Activated T-cell treated with anti-CD3 and anti-CD28 coated beads for 1 hour (primary cell): ENCODE measurements at places on chromosomes 5 and 9.

GRCh38 chr5:142952229-142952628, 182.1 kb downstream of the ARHGAP26 start:
- no peak for DNase-seq

DNA sequence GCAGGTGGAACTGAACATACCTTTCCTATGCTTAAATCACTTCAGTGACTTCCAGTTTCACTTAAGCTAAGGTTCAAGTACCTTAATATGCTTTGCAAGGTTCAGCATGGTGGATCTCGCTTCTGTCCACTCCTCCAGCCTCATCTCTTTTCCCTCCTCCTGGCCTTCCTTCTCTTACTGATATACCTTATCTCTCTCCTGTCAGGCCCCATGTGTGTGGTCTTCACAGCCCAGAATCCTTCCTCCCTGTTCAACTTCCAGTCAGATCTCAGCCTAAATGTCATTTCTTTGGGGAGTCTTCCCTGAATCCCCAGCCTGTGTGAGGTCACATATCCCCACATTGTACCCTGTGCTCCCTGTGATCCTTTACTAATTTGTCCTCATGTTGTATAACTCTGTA, 87.7 kb downstream of the ANGPTL2 start:
- no peak for DNase-seq

- no peak for DNase-seq
Measured at GRCh38 chr5:35239476-35239875, 9.2 kb upstream of the PRLR start.

DNA sequence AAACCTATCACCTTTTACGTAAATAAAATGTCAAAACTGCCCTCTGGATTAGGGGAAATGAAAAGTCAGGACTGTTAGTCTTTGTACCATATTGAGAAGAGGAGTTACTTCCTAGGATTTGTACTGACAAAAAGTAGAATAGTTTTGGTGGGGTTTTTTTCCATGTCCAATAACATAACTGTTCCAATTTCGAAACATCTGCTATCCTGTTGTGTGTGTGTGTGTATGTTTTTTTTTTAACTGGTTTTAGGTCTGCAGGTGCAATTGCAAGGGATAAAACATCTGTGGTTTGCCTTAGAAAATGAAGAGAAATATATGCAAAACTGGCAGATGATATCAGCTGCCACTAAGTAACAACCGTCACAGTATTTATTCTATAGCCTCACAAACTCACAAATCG, 506.8 kb downstream of the NFIB start:
- DNase-seq = no peak

GRCh38 chr5:180350711-180351465, 2.2 kb downstream of the GFPT2 start:
- no peak for DNase-seq

DNA sequence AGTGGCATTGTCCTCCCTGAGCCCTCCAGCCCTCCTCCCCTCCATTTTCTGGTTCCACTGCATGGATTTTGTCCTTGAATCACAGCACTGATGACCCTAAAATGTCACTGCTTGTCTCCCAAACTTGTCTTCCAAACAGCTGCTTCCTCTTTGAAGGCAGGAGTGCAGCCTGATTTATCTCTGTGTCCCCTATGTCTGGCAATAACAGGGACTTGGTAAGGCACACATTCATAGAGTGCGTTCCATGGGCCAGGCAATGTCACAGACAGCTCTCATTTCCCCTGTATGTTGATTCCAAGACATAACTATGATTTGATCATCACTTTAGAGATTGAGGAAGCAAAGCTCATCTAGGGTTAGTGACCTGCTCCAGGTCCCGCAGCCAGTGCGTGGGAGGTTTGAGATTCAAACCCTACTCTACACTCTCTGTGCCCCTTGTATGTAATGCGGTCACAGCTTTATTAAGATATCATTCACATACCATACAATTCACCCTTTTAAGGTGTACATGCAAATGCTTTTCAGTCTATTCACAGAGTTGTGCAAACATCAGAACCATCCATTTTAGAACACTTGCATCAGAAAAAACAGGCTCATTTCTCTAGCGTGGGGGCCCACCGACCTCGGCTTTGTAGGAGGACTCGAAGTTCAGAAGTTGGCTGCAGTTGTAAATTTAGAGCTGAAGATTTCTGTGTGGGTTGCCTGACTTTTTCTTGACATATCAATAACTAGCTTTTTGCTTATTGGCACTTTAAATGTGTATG, 28.4 kb upstream of the BOD1 start:
- no peak for DNase-seq

DNA sequence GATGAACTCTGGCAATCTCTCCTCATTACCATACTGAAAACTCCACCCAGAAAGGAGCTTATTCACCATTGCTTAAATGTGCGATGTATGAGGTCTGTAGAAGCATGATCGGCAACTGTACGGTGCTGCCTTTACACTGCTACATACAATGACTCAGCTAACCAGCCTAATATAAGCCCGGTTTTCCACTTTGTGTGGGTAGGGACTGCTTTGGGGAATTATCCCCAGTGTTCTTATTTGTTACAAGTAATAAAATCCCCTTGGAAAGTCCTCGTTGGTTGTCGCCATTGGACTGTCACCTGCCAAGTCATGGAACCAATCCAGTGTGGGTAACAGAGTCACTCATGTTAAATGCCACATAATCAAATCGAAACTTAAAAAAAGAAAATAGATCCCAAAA, 23.5 kb upstream of the TENT2 start:
- DNase-seq = no peak

GRCh38 chr5:15013654-15014463, 142.3 kb upstream of the ANKH start:
- DNase-seq = no peak

- no peak for DNase-seq
Measured at GRCh38 chr5:14464671-14465070, 116.9 kb upstream of the OTULINL start.

- DNase-seq = peak; percentile 81
Measured at GRCh38 chr9:129885670-129886106, 50.4 kb downstream of the USP20 start.

GRCh38 chr5:175642998-175643397, 14.9 kb upstream of the HRH2 start:
- DNase-seq = no peak

DNA sequence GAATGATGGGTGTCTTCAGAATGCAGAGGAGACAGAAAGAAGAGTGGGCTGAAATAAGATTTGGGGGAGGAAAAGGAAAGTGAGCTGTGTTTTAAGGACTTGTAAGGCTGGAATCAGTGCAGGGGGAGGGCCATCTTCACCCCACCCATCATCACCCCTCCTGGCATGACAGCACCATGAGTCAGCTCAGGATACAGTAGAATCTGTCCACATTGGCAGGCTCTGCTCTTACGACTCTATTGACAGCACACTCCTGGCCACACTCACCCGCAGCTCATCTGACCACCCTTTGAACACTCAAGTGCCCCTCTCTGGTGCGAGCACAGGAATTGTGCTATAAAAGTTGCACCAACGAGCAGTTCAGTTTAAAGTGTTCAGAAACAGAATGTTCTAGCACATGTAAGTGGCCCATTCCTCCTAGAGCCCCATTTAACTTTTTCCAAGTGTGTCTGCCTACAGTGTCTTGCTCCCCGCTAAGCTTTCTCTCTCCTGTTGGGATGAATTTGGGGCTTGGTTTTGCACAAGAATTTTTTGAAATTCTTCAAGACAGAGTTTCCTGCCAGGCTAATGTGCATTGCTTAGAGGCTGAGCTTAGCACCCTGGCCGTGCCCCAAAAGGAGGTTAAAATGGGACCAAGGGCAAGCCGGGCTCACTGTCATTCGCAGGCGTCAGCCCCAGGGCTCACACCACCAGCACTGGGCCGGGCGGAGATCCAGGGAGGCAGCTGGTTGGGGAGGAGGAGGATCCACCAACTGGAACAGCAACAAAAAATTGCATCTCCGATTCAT, 12.0 kb downstream of the ADRA1B start:
- DNase-seq = no peak

DNA sequence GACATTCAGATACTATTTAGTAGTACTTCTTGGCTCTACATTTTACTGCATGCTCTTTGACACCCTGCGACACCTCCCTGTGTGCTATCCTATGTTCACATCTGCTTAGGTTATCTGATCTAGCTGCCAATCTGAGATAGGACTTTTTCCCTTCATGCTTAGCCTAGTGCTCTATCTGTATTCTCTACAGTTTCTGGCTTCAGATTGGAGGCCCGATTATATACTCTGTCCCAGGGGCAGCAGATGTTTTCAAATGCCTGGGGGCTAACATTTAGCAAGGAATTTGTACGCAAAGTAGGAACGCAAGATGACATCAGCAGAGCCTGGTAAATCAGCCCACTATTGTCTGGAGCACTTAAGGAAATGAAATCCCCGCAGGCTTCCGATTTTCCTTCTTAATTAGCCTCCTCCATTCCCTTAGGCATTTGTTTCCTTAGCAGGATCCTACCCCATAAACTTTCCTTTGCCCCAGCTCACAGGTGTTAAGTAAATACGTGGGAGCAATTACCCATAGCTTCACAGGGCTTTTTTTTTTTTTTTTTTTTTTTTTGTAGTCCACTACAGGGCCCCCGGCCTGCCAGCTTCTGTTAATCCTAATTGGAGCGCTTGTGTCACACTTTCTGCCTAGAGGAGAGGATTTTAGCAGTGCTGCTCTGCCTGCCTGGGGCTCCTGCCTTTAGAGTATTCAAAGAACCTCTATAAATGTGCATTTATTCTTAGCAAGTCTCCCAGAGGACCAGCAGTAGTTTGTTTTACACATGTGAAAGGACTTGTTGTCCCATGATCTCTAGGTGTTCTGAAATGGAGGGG, 61.1 kb upstream of the LPAR1 start:
- no peak for DNase-seq

- DNase-seq = no peak
Measured at GRCh38 chr5:10941900-10942299, 180.9 kb upstream of the DAP start.

DNA sequence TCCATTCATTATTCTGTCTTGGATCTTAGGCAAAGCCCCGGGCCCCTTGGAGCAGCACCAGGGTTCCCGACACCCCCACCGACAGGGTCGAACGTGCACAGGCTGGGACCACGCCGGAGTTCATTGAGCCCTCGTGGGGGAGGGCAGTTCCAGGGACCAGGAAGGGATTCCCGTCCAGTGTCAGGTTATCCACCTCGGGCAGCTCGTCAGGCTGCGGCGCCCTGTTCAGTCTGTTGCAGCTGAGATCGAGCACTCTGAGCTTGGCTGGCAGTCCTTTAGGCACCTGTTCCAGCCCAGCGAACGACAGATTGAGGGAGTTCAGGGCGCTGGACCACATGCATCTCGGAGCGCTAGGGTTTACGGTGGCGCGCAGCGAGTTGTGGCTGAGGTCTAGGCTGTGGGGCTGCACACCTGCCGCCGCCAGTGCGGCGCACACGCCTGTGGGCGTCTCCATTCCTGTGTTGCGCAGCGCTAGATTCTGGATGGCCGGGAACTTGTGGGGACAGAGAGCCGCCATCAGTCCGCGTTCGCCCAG, 1.1 kb downstream of the CD14 start:
- peak; percentile 19 for DNase-seq

- DNase-seq = no peak
Measured at GRCh38 chr5:135921388-135921787, 25.7 kb upstream of the IL9 start.

GRCh38 chr9:109027176-109027575, 13.9 kb upstream of the CTNNAL1 start:
- DNase-seq = no peak

DNA sequence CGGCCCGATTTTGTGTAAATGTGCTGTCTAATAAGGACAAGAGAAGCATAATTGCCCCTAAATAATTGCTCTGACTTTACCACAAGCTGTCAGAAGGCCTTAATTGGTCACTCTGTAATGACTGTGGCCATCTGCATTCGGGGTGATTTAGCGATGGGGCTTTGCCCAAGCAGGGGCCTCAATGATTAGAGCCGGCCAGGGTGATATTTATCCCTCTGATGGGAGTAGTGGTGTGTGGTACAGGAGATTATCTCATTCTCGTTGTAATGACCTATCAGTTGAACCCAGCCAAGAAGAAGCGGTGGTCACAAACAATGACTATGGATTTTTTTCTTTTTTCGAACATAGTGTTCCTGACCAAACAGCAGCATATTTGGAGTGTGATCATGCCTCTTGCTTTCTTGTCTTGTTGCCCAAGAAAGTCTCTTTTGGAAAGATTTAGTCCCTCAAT, 72.0 kb upstream of the SAP30L start:
- no peak for DNase-seq

DNA sequence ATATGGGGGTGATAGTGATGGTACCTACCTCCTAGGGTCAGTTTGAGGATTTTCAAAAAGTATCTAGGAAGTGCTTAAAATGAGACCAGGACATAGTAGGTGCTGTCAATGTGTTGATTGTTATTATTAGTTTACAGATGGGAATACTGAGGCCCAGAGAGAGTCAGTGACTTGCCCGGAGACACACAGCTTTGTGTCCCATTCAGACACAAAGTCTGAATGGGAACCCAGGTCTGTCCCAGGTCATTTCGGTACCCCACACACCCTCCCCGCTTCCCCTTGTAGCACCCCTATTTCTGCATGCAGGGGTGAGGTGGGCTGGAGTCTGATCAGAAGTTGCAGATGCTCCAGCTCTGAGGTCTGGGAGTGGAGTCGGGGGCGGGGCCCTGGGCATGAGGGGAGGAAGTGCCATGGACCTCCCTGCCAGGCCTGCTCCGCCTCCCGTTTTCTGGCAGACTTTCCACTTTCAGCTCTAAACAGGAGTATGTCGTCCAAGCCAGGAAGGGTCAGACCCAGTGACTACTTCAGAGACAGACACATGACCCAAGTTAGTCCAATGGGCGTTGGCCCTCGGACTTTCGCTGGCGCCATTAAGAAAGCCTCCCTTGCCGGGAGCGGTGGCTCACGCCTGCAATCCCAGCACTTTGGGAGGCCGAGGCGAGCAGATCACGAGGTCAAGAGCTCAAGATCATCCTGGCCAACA, 3.2 kb upstream of the DBN1 start:
- no peak for DNase-seq
